ENCODE measurements at places on chromosomes 3 and 15. TPM values are rescaled to one million over a fixed set of nuclear protein-coding genes. Genes with fewer than 3 reads are reported as not detected.
A peak's percentile ranks its signal among the peaks of the same experiment; 100 is the strongest.

DNA sequence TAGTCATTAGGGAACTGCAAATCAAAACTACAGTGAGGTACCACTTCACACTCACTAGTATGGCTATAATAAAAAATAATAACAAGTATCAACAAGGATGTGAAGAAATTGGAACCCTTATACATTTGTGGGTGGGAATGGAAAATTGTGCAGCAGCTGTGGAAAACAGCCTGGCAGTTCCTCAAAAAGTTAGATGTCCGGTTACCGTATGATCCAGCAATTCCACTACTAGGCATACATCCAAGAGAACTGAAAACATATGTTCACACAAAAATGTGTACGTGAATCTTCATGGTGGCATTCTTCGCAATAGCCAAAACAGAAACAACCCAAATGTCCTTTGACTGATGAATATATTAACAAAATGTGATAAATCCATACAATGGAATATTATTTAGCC is 187.9 kb upstream of the LYSMD4 start:
- no peak for DNase-seq
- H3K4me3 ChIP-seq, result no peak overlapping the region
- peaks cover 12% of the 10 kb centered on the region for H3K4me1 ChIP-seq
- H3K27ac ChIP-seq, result no peak overlapping the region
- peaks cover 14% of the 10 kb centered on the region for H3K27me3 ChIP-seq

The RPP25 gene
- total RNA-seq, result 31.3 TPM

- peaks cover 84% of the 10 kb centered on the region for H3K36me3 ChIP-seq
- H3K4me3 ChIP-seq, result no peak overlapping the region
- peaks cover 4% of the 10 kb centered on the region for H3K27me3 ChIP-seq
- H3K27ac ChIP-seq, result no peak overlapping the region
These were observed 299.5 kb downstream of the IL5RA start for GRCh38 chr3:2810723-2811122.

The KCNH8 gene
- 2.8 TPM for total RNA-seq

The TMEM40 gene
- total RNA-seq, result not detected

DNA sequence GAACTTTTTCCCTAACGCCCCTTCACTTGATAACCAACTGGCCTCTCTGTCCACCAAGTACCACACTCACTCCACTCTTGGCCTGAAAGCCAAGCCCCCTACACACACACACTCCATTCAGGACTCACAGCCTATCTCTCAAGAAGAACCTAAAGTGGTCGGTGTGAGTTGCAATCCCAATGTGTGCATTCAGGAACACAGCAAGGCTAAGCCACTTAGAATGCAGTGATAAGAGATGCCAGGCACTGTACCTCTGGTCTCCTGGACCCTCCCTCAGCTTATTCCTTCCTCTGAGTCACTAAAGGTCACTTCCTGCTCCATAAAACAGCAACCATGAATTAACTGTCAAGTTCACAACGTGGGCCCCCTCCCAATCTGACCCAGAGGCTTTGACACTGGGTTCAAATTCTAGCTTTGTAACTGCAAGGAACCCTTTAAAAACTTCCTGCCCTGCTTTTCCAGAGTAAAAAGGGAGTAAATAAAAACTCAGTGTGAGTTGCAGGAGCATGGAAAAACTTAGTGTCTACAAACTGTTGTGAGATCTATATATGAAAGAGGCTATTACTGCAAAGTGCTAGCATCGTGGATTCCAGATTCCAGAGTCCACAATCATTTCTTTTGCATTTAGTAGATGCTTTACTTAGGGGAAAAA is 17.6 kb upstream of the KCNMB3 start:
- no peaks in the 10 kb centered on the region for H3K27me3 ChIP-seq
- no peak overlapping the region for H3K4me3 ChIP-seq
- no peak for DNase-seq
- H3K27ac ChIP-seq, result no peak overlapping the region

The MNS1 gene
- 5.5 TPM for total RNA-seq

DNA sequence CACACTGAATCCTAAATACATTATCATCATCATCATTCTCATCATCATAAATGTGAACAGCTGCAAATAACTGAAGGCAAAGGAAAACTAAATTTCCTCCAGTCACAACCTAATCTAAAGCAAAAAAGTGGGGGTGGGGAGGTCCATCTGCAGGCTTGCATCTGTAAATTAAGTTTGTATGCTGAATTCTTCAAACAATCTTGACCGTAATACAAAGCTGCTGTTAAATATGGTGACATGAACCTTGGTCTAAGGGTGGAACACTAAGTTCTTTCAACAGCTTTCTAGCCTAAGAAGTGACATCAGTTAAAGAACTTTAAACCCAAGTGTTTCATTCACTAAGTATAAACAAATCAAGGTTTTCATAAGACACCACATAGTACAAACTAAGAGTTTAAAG is 4.3 kb downstream of the LRRFIP2 start:
- peaks cover 16% of the 10 kb centered on the region for H3K4me1 ChIP-seq
- H3K27ac ChIP-seq, result 0 out of 2 replicates have a peak overlapping the region, but pooled peaks have one; percentile 24
- DNase-seq, result no peak
- no peaks in the 10 kb centered on the region for H3K27me3 ChIP-seq

The BFSP2 gene
- total RNA-seq, result not detected

GRCh38 chr3:148044151-148044550 is 635.0 kb downstream of the ZIC1 start:
- H3K4me3 ChIP-seq, result no peak overlapping the region
- no peaks in the 10 kb centered on the region for H3K27me3 ChIP-seq
- peaks cover 3% of the 10 kb centered on the region for H3K36me3 ChIP-seq
- H3K4me1 ChIP-seq, result peaks cover 3% of the 10 kb centered on the region

The CCDC39 gene
- 0.44 TPM for total RNA-seq

DNA sequence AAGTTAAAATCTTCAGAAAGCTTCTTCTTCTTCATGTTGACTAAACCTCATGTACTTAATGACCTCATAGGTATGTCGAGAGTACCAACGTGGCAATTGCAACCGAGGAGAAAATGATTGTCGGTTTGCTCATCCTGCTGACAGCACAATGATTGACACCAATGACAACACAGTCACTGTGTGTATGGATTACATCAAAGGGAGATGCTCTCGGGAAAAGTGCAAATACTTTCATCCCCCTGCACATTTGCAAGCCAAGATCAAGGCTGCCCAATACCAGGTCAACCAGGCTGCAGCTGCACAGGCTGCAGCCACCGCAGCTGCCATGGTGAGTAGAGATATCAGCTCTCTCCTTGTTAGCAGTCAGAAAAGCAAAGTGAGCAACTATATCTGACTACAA is 176.5 kb downstream of the MBNL1 start:
- peaks cover 15% of the 10 kb centered on the region for H3K4me1 ChIP-seq
- no peaks in the 10 kb centered on the region for H3K27me3 ChIP-seq
- H3K27ac ChIP-seq, result no peak overlapping the region

- no peaks in the 10 kb centered on the region for H3K4me1 ChIP-seq
- no peak overlapping the region for H3K27ac ChIP-seq
- no peak overlapping the region for H3K4me3 ChIP-seq
- DNase-seq, result no peak
These were observed 223.3 kb downstream of the FOXP1 start for GRCh38 chr3:71360180-71360579.

The CHRNA7 gene
- total RNA-seq, result 5.6 TPM

- DNase-seq, result no peak
- H3K4me1 ChIP-seq, result peaks cover 25% of the 10 kb centered on the region
- H3K27me3 ChIP-seq, result peaks cover 2% of the 10 kb centered on the region
These were observed 208.7 kb downstream of the SOX2 start for GRCh38 chr3:181920409-181920808.

The SERPINI2 gene
- total RNA-seq, result not detected

DNA sequence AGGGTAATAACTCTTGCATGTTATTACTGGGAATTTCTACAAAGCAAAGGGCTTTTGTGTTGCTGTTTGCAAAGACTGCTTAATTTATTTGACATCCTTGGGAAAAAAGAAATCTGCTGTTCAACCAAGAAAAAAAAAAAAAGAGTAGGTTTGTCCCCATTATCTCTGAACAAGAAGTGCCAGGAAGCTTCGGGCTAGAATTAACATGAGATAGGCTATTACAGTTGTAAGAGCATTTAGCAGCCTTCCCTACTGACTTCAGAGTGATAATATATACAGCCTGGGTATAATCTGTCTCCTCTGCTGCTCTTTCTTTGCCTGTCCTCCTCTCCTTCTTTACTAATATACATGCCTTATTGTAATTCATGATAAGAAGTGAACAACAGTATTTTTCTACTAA is 23.3 kb upstream of the CHMP2B start:
- H3K27ac ChIP-seq, result no peak overlapping the region
- peaks cover 12% of the 10 kb centered on the region for H3K4me1 ChIP-seq
- no peaks in the 10 kb centered on the region for H3K27me3 ChIP-seq
- H3K4me3 ChIP-seq, result no peak overlapping the region
- no peak for DNase-seq

- H3K4me1 ChIP-seq, result peaks cover 46% of the 10 kb centered on the region
- peaks cover 40% of the 10 kb centered on the region for H3K27me3 ChIP-seq
- peaks cover 13% of the 10 kb centered on the region for H3K36me3 ChIP-seq
- H3K27ac ChIP-seq, result no peak overlapping the region
- peak; percentile 47 for DNase-seq
These were observed 37.4 kb downstream of the CPN2 start for GRCh38 chr3:194313560-194314387.

- H3K27ac ChIP-seq, result no peak overlapping the region
- no peak for DNase-seq
- H3K36me3 ChIP-seq, result no peaks in the 10 kb centered on the region
- no peaks in the 10 kb centered on the region for H3K27me3 ChIP-seq
- peaks cover 29% of the 10 kb centered on the region for H3K4me1 ChIP-seq
These were observed 89.8 kb upstream of the FNDC3B start for GRCh38 chr3:171949554-171949953.

The SLC28A1 gene
- total RNA-seq, result 0.16 TPM

The TRH gene
- total RNA-seq, result 0.16 TPM

The KY gene
- total RNA-seq, result not detected

The SUSD5 gene
- total RNA-seq, result 1.6 TPM

The LRTM1 gene
- total RNA-seq, result not detected

The PLS1 gene
- 26.4 TPM for total RNA-seq

DNA sequence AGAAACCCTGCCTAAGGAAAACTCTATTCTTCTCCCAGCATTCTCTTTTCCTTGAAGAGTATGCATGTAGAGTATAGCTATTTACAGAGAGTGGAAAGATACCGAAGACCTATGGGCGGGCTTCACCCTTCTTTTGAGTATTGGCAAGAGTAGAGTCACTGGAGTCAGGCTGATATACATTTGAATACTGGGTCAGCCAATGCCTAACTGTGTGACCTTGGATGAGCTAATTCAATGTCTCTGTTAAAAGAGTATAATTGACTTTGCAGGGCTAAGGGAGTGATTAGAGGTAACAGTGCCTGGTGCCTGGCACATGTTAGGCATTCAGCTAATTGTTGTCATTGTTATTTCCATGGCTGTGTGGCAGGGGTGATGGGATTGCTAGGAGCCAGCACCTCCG is 75.6 kb downstream of the TUSC7 start:
- DNase-seq, result no peak
- H3K4me1 ChIP-seq, result peaks cover 28% of the 10 kb centered on the region
- H3K27ac ChIP-seq, result peak overlapping the region; percentile 40

The SRGAP3 gene
- 12.1 TPM for total RNA-seq

DNA sequence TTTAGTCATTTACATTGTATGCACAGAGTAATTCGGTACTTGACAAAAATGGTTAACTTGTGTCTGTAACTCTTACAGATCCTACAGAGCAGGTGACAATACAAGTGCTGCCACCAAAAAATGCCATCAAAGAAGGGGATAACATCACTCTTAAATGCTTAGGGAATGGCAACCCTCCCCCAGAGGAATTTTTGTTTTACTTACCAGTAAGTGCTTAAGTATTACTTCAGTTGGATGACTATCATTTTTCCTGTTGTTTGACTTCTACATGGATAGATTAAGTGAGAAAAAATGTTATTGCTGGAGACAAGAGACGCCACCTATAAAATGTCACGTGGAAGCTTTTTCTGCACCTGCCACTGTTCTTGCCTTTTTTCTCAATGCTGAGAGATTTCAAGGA is 173.2 kb downstream of the ALCAM start:
- H3K4me3 ChIP-seq, result no peak overlapping the region
- H3K4me1 ChIP-seq, result peaks cover 8% of the 10 kb centered on the region
- H3K27me3 ChIP-seq, result no peaks in the 10 kb centered on the region
- no peak overlapping the region for H3K27ac ChIP-seq

The C3orf20 gene
- not detected for total RNA-seq

The FHIT gene
- 7.1 TPM for total RNA-seq

The GNB4 gene
- 36.7 TPM for total RNA-seq

GRCh38 chr15:61155741-61156700 is 73.1 kb downstream of the RORA start:
- H3K27ac ChIP-seq, result peak overlapping the region; percentile 39
- peaks cover 23% of the 10 kb centered on the region for H3K4me1 ChIP-seq
- no peak for DNase-seq
- no peak overlapping the region for H3K4me3 ChIP-seq
- H3K36me3 ChIP-seq, result peaks cover 2% of the 10 kb centered on the region

DNA sequence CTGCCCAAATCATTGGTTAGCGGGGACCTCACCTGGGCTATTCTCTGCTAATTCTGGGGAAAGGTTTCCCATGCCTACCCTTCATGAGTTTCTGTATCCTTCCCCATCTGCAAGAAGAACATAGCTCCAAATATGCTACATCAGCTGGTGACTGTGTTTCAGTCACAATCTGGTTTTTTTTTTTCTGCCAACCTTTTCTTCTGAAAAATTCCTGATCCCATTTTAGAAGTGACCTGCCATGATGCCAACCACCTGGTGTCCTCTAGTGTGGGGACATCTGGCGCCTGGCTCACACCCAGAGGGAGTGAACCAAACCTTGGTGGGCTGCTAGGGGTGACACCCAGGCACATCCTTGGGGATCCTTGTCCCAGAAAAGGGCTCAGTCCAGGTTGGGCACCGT is 76.1 kb downstream of the CHRD start:
- no peaks in the 10 kb centered on the region for H3K27me3 ChIP-seq
- no peak overlapping the region for H3K4me3 ChIP-seq
- no peak overlapping the region for H3K27ac ChIP-seq
- H3K4me1 ChIP-seq, result no peaks in the 10 kb centered on the region

GRCh38 chr3:189712906-189713483 is 81.8 kb downstream of the TP63 start:
- no peak overlapping the region for H3K27ac ChIP-seq
- H3K36me3 ChIP-seq, result no peaks in the 10 kb centered on the region
- H3K27me3 ChIP-seq, result no peaks in the 10 kb centered on the region
- peaks cover 5% of the 10 kb centered on the region for H3K4me1 ChIP-seq
- H3K4me3 ChIP-seq, result no peak overlapping the region

- no peak overlapping the region for H3K4me3 ChIP-seq
- DNase-seq, result no peak
- H3K36me3 ChIP-seq, result no peaks in the 10 kb centered on the region
- H3K27ac ChIP-seq, result no peak overlapping the region
- H3K27me3 ChIP-seq, result no peaks in the 10 kb centered on the region
These were observed 62.9 kb upstream of the NR2E3 start for GRCh38 chr15:71747128-71748083.

GRCh38 chr3:124966521-124967445 is 32.2 kb upstream of the MUC13 start:
- H3K36me3 ChIP-seq, result no peaks in the 10 kb centered on the region
- DNase-seq, result no peak
- no peak overlapping the region for H3K27ac ChIP-seq
- no peaks in the 10 kb centered on the region for H3K27me3 ChIP-seq
- peaks cover 6% of the 10 kb centered on the region for H3K4me1 ChIP-seq

- H3K4me1 ChIP-seq, result no peaks in the 10 kb centered on the region
- no peaks in the 10 kb centered on the region for H3K27me3 ChIP-seq
- DNase-seq, result no peak
- H3K4me3 ChIP-seq, result no peak overlapping the region
- H3K27ac ChIP-seq, result no peak overlapping the region
These were observed 356.9 kb upstream of the RBMS3 start for GRCh38 chr3:28923994-28924393.

The RASGRF1 gene
- total RNA-seq, result 0.85 TPM

- no peaks in the 10 kb centered on the region for H3K36me3 ChIP-seq
- no peak overlapping the region for H3K27ac ChIP-seq
- H3K4me3 ChIP-seq, result no peak overlapping the region
These were observed 11.6 kb upstream of the ACAN start for GRCh38 chr15:88791637-88792036.

GRCh38 chr3:193129607-193130006 is 111.4 kb upstream of the PLAAT1 start:
- no peaks in the 10 kb centered on the region for H3K36me3 ChIP-seq
- no peak overlapping the region for H3K4me3 ChIP-seq

Data from WTC11 (cell line).